ENCODE measurements at places on chromosomes 2 and 18.

GRCh38 chr2:212814941-212815340 lies 276.3 kb upstream of the ERBB4 start:
- DNase-seq = no peak

- DNase-seq = no peak
Measured at GRCh38 chr2:174964404-174964803, 40.8 kb downstream of the CHN1 start.

DNA sequence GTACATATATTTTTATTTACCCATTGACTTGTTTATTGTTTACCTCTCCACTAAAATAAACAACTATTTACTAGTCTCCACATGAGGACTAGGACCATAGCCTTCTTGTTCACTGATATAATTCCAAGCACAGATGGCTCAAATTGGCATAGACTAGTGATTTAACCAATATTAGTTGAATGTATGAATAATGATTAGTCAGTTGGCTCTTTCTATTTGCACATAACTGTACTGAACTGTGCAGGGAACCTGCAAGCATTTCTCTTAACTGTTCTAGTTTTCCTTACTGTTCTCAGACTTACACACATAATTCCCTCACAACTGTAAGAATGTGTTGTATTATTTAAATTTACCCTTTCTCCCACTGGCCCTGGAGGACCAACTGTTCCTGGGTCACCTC lies 91.9 kb downstream of the COL3A1 start:
- no peak for DNase-seq

DNA sequence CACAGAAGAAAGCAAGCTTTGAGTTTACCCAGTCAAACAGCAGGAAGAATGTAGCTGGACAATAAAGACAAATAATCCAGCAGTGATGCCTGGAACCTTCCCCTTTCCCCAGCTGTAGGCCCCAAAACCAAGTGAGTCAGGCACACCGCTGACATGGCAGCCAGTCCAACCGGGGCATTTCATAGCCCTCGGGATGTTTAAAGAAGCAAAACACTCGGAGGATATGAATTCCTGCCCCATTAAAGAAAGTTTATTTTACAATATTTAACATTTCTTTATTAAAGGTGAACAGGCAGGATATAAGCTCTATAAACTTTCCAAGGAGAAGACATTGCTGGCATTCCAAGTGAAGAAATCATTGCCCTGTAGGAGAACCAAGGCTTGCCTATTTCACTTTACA lies 507.6 kb upstream of the TNP1 start:
- no peak for DNase-seq

GRCh38 chr2:26838121-26838906 lies 9.6 kb upstream of the DPYSL5 start:
- no peak for DNase-seq

DNA sequence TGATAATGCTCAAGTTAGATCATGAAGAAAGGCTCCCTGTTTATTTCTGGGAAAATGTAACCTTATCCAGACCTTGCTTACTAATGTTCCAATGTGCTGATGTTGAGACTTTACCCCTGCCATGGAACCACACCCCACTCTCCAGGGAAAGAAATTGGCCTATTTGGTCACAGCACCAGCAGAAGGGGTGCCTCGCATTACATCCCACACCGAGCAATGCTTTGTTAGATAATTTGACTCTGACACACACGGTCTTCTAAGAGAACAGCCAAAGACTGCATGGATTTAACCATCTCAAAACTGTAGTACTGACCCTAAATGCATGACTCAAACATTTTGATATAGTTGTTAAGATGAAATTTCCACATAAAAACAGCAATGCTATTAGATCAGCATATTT lies 152.1 kb upstream of the CCDC150 start:
- DNase-seq = no peak

DNA sequence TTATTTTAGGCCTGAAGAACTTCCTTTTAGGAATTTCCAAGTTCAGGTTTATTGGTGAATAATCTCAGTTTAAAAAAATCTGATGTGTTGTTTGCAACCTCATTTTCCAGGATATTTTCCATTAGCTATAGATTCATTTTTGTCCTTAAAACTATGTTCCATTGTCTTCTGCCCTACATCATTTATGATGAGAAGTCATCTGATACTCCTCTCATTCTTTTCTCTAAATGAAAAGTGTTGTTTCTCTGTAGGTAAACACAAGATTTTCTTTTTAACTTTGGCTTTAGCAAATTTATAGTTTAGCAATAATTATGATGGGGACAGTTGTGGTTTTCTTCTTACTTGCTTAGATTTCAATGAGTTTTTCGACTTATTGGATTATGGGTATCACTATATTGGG lies 427.3 kb downstream of the DCDC2C start:
- no peak for DNase-seq

DNA sequence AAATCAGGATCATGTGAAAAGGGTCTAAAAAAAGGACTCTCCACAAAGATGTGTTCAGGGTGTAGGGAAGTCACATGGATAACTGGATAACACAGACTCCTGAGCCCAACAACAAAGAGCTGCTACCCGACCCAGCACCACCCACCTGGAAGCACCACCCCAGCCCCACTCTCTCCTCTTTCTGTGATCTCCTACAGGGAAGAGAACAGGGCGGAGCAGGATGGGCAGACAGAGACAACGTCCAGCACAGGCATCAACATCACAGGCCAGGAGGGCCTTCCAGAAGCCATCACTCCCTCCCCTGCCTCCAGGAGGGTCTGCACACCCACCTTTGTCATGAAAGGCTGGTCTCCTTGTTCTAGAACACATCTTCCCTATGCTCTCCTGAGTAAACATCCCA lies 1.3 kb upstream of the CIB4 start:
- DNase-seq = no peak

GRCh38 chr2:41993435-41993925 lies 54.3 kb upstream of the PKDCC start:
- no peak for DNase-seq

- no peak for DNase-seq
Measured at GRCh38 chr2:12950957-12951656, 234.4 kb downstream of the TRIB2 start.

DNA sequence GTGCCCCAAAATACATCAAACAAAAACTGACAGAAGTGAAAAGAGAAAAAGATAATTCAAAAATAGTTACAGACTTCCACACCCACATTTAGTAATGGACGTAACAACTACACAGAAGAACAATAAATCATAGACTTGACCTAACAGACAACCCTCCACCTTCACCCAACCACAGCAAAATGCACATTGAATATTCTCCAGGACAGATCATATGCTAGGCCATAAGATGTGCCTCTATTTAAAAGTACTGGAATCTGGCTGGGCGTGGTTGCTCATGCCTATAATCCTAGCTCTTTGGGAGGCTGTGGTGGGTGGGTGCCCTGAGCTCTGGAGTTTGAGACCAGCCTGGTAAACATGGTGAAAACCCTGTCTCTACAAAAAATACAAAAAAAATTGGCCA lies 20.0 kb downstream of the SLC66A2 start:
- DNase-seq = no peak

DNA sequence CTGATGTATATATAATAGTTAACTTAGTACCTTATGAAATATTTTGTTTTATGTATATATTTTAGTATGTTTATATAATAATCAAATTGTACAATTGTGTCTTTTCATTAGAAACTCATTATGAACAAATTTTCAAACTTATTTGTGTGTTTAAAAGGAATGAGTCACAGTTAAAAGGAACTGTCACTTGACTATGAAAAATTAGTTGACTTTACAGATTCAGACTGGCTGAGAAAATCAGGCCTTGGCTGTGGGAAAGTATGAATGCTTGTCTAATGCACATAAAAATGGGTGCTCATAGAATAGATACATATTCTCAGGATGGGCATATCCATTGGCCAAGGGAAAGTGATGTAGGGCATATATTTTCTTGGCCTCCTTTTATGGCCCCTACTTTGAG lies 576.8 kb downstream of the SATB2 start:
- DNase-seq = no peak

- DNase-seq = peak; percentile 16
Measured at GRCh38 chr2:236848501-236848900, 237.2 kb upstream of the COPS8 start.

DNA sequence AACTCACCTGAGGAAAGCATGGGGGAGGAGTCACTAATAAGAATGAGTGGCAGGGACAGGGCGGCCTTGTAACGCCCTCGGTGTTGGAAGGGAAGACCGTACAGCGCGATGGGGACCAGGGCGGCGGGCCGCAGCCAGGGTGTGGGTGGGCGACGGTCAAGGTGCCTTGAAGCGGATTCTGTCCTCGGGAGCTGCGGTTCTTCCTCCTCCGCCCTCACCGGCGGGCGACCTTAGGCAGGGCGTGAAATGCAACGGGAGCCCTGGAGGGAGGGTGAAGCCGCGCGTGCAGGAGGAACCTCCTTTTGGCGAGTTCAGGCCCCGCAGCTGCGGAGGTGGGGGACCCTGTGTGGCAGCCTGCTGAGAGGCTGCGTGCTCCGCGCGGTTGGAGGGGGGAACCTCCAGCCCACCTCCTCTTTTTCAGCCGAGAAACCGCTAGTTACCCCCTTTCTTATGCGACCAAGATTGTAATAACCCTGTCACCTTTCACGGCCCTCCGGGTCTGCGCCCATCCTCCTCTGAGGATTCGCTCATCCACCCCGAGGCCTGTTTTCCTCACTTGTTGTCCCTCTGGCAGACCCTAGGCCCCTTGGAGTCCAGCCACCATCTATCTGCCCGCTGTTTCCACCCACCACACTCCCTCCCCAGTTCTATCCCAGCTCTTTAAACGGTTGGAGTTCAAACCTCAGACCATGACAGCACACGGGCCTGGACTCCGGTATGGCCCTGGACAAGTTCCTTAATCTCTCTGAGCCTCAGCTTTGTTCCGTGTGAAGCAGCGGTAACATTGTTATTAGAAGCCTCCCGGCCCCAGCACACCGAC lies 823 bp upstream of the RNU2-63P start:
- DNase-seq = no peak

DNA sequence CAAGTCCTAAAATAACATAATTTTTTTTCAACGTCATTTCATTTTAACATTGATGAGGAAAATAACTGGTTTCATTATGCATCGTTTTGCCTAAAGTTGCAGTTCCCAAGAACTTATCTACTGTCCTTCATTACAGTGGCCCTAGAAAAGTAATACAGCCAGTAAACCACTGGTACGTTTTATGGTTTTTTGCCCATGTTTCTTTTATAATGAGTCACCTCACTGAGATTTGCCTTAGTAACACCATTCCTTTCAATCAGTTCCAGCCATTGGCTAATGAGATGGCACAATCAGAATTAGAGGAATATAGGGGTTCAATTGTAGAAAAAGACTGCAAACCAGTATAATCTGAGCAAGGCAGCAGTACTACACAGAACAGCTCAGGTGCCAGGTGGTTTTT lies 422.6 kb upstream of the LYPD1 start:
- DNase-seq = no peak

GRCh38 chr2:206296128-206296527 lies 21.7 kb downstream of the ZDBF2 start:
- no peak for DNase-seq

GRCh38 chr2:194526121-194526520 lies 1130.9 kb upstream of the SLC39A10 start:
- DNase-seq = no peak

DNA sequence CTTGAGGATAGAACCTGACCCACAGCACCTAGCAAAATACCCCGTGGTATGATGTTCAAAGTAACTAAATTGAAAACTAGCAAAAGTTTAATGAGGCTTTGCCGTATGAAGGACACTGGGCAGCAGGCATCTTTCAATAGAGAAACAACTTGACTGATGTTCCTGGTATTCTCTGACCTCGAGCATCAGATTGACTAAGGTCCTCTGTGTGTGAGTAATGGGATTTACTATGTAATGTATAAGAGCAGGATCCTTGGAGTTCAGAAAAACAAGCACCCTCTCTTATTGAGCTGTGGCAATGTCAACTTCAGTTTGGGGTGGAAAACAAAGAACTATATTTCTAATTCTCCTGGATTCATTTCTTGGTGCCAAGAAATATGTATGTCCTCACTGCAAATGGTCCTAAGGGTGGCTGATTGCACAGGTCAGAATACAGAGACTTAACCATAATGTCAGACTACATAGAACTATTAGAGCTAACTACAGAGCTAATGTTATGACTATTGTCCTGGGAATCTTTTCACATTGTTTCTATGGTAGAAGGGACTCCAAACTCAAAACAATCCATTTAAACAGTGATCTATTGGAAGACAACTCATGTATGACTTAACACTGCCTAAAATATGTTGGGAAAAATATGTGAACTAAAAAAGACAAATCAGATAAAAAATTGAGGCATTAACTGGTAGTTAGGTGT lies 4.4 kb downstream of the TNFAIP6 start:
- DNase-seq = no peak

- DNase-seq = no peak
Measured at GRCh38 chr2:64966839-64967238, 22.4 kb upstream of the SLC1A4 start.

DNA sequence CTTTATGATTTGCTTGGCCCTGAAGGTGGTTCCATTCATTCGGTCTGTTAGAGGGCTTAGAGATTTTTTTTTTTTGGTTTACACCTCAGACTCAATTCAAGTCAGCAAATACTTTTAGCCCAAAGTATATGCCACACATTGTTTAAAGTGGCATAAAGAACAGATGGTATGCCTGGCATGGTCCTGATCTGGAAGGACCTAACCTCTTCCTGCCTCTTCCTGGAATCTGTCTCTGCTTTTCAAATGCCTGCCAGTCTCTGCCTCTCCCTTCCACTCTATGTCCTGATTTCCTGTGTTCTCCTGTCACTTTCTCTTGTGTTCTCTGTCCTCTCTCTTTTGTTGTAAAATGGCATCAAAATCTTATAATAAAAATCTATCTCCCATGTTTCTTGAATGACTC lies 158.0 kb downstream of the ANKRD30B start:
- DNase-seq = no peak

GRCh38 chr2:3904061-3904460 lies 200.7 kb downstream of the DCDC2C start:
- no peak for DNase-seq
